CD4-positive, CD25-positive, alpha-beta regulatory T cell (primary cell): ENCODE measurements at places on chromosomes 6 and 20. TPM values are rescaled to one million over a fixed set of nuclear protein-coding genes. Genes with fewer than 3 reads are reported as not detected.

LY6G5B gene
- not detected for polyA plus RNA-seq

DNA sequence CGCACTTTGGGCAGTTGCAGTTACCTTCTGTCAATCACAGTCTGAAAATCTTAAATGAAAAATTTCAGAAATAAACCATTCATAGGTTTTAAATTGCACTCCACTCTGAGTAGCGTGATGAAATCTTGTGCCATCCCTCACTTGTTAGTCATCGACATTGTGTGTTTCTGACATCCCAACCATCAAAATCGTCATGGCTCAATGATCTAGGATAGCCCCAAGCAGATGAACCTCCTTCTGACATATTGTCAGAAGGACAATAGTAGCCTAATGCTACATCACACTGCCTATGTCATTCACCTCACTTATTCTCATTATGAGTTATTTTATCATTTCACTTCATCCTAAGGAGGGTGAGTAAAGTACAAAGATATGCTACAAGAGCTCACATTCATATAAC is 284.8 kb downstream of the PTPRK start:
- H3K27ac ChIP-seq = no peak overlapping the region
- H3K36me3 ChIP-seq = no peaks in the 10 kb centered on the region
- H3K4me1 ChIP-seq = no peaks in the 10 kb centered on the region
- no peak for DNase-seq
- H3K4me3 ChIP-seq = no peak overlapping the region

- no peak overlapping the region for H3K4me3 ChIP-seq
- no peak overlapping the region for H3K27ac ChIP-seq
- no peaks in the 10 kb centered on the region for H3K4me1 ChIP-seq
- no peaks in the 10 kb centered on the region for H3K36me3 ChIP-seq
These were observed 83.5 kb upstream of the SULF2 start for GRCh38 chr20:47868744-47869143.

DNA sequence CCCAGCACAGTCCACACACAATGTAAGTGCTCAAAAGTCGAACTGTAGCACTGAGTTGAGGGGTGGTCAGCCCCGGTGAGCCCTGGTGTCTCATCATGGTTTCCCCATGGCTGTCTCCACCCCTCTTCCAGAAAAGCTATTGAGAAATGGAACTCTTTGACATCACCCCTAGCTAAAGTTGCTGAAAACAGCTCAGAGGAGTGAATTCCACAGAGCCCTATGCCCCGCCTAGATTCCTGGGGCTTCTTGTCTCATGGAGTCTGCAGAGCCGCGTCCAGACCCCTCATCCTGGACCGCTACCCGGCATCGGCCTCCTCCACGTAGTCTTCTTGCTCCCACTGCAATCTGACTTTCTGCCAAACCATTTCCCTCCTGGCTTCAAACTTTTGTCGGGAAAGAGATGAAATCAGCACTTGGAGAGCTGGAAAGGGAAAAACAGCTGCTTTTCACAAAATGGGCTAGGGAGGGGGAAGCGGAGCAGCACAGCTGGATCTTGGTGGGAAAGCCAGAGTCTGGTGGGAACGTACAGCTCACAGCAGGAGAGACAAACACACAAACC is 132.2 kb downstream of the SNX5 start:
- no peaks in the 10 kb centered on the region for H3K36me3 ChIP-seq
- no peak for DNase-seq
- H3K4me3 ChIP-seq = no peak overlapping the region
- H3K27me3 ChIP-seq = peaks cover 2% of the 10 kb centered on the region
- H3K27ac ChIP-seq = no peak overlapping the region

DNA sequence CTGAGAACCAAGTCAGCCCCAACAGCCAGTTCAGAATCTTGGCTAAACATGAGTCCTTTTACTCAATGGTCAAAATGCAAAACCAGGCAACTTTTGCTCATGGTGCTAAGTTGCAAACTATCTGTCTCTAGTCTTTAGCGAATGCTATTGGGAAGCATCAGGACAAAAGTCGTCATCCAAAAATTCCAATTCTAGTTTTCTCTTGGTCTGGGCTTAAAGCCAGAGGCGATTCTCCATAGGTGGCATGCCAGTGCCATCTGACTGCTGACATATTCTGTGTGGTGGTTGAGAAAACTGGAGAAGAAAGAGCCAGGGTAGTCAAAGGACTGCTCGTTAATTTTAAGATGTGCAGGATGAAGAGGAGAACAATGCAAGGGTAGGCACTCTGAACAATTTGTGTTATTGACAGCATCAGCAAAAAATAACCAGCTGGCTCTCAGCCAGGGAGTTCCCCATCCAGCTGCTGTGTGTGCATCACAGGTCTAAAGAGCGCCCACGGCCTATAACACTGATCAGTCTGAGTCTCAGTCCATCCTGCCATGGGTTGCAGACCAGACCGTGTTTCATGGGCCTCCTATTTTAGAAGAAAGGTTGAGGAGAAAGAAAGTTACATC is 313.6 kb downstream of the ALDH8A1 start:
- peaks cover 8% of the 10 kb centered on the region for H3K4me1 ChIP-seq
- H3K27me3 ChIP-seq = no peaks in the 10 kb centered on the region
- H3K27ac ChIP-seq = no peak overlapping the region
- DNase-seq = peak; percentile 30
- H3K4me3 ChIP-seq = no peak overlapping the region

- H3K27me3 ChIP-seq = no peaks in the 10 kb centered on the region
- no peaks in the 10 kb centered on the region for H3K4me1 ChIP-seq
These were observed 243.7 kb upstream of the CHD6 start for GRCh38 chr20:41861772-41862422.

GRCh38 chr6:14286144-14286543 is 168.6 kb downstream of the CD83 start:
- DNase-seq = no peak
- H3K36me3 ChIP-seq = no peaks in the 10 kb centered on the region
- H3K4me1 ChIP-seq = no peaks in the 10 kb centered on the region
- H3K27ac ChIP-seq = no peak overlapping the region

GRCh38 chr6:10962673-10963072 is 75.8 kb downstream of the SYCP2L start:
- H3K36me3 ChIP-seq = no peaks in the 10 kb centered on the region
- no peak for DNase-seq
- no peak overlapping the region for H3K27ac ChIP-seq
- H3K4me3 ChIP-seq = no peak overlapping the region
- H3K27me3 ChIP-seq = peaks cover 3% of the 10 kb centered on the region
- H3K4me1 ChIP-seq = no peaks in the 10 kb centered on the region

TFAP2D gene
- not detected for polyA plus RNA-seq

DNA sequence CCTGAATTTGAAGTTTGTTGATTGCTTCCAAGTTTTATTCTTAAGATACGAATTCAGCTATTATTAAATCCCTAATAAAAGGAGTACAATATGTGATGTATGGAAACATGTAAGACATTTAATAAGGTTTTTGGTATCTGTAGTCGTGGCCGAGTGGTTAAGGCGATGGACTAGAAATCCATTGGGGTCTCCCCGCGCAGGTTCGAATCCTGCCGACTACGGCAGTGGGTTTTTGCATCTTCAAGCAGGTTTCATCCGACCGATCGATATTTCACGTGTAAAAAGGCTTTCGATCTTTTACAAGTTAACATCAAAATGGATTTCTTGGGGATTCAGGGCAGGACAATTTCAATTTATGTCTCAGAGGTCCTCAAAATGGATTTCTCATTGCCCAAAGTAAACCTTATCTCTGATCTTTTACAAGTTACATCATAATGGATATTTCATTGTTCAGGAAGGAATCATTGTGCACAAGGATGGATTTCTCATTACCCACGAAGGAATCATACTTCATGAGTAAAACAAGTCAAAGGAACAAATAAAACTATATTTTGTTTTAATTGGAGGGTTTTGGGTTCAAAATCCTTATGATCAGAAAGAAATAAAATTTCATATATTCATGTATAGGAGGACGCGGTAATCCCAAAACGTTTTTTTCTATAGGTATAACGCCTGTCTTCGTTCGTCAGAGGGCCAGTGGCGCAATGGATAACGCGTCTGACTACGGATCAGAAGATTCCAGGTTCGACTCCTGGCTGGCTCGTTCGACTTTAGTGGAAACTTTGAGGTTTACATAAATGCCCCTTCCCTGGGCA is 37.3 kb upstream of the BTN3A2 start:
- DNase-seq = peak; percentile 53
- peaks cover 20% of the 10 kb centered on the region for H3K4me1 ChIP-seq
- H3K36me3 ChIP-seq = no peaks in the 10 kb centered on the region
- peak overlapping the region; percentile 49 for H3K4me3 ChIP-seq

GRCh38 chr6:19713411-19713810 is 123.8 kb upstream of the ID4 start:
- H3K27me3 ChIP-seq = no peaks in the 10 kb centered on the region
- H3K4me1 ChIP-seq = no peaks in the 10 kb centered on the region
- no peak for DNase-seq
- H3K4me3 ChIP-seq = no peak overlapping the region

- no peaks in the 10 kb centered on the region for H3K36me3 ChIP-seq
- no peak within 1 kb of the TSS for H3K27ac ChIP-seq
- no peak within 1 kb of the TSS for H3K4me3 ChIP-seq
- no peaks in the 10 kb centered on the region for H3K4me1 ChIP-seq
- no peak for DNase-seq
These were observed at the start of gene OR12D1 for GRCh38 chr6:29414588-29414987. TSS of gene OR12D1 (plus strand) at chr6:29414928.

GRCh38 chr6:90167514-90168379 is 128.9 kb downstream of the BACH2 start:
- peaks cover 3% of the 10 kb centered on the region for H3K27me3 ChIP-seq
- H3K36me3 ChIP-seq = no peaks in the 10 kb centered on the region
- H3K4me1 ChIP-seq = no peaks in the 10 kb centered on the region
- DNase-seq = no peak

DNA sequence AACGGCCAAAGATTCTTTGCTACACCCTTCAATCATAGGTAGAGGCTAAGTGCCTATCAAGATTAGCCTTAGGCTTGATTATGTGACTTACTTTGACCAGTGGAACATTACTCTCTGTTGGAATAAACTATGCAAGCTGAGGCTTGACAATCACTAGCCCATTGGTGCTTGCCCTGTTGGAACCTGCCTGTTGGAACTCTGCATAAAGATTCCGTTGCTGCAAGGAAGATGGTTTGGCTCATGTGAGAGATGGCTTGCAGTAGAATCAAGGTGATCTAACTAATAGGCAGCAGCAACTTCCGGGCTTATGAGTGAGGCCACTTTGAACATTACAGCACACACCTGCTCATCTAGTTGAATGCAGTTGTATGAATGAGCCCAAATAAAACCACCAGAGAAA is 227.7 kb upstream of the TSHZ2 start:
- peaks cover 3% of the 10 kb centered on the region for H3K27me3 ChIP-seq
- H3K4me1 ChIP-seq = no peaks in the 10 kb centered on the region
- H3K27ac ChIP-seq = no peak overlapping the region
- H3K36me3 ChIP-seq = no peaks in the 10 kb centered on the region
- no peak overlapping the region for H3K4me3 ChIP-seq

DNA sequence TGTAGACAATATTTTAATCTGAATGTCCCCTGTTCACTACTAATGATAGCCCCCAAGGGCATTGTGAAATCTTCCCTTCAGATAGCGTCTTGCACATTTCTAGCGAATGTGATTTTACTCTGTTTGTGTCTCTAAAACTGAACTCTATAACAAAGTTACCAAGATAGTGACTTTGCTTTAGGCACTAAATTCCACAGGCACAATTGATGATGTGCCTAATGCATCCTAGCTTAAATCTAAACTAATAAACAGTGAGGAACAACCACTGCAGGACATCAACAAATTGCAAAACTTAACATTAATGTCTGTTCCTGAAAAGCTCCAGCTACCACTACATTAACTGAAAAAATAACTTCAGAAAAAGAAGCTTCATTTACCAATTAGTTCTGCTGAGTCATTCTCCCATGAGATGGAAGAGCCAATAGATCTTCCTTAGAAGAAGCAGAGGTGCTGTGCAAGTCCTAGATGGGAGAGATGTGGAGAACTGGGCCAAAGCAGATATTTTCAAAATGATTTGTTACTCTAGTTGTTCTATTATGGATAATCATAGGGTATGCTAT is 1065.0 kb downstream of the EPHA7 start:
- H3K4me1 ChIP-seq = no peaks in the 10 kb centered on the region
- H3K4me3 ChIP-seq = no peak overlapping the region
- no peak overlapping the region for H3K27ac ChIP-seq
- no peaks in the 10 kb centered on the region for H3K36me3 ChIP-seq
- no peaks in the 10 kb centered on the region for H3K27me3 ChIP-seq
- DNase-seq = no peak

DNA sequence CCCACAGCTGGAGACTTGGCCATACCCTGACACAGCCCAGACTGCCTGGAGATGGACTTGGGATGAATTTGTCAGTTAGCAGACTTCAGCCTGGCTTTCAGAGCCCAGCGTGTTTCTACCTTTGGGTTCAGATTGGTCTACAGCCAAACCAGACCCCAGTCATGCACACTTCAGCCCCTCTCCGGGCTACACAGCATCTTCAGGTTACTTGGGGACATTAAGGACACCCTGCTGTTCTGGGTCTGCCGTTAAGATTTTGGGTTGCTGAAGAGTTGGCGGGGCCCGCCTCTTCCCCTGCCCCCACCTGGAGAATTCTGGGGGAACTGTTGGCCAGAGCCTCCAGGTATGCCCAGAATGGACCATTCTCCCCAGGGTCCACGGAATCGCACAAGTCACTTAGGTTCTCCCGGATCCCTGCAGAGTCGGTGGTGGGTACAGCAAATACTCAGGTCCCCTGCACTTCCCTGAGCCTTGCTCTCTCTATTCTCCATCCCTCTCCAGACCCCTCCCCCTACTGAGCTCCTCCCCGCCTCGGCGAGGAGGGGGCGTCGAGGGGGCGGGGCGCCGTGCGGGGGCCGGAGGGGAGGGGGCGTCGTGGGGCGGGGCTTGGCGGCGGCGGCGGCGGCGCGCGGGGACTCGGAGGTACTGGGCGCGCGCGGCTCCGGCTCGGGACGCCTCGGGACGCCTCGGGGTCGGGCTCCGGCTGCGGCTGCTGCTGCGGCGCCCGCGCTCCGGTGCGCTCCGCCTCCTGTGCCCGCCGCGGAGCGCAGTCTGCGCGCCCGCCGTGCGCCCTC is at the start of gene PTK7:
Gene PTK7 (plus strand): TSS at position 645 of the 794 bp plus-strand sequence. CDS start 175 bp downstream, outside the sequence.
- H3K4me3 ChIP-seq = no peak within 1 kb of the TSS
- H3K36me3 ChIP-seq = peaks cover 2% of the 10 kb centered on the region
- no peak for DNase-seq
- H3K27me3 ChIP-seq = peaks cover 17% of the 10 kb centered on the region

- no peak overlapping the region for H3K4me3 ChIP-seq
- no peak for DNase-seq
- H3K4me1 ChIP-seq = peaks cover 17% of the 10 kb centered on the region
These were observed 4.6 kb downstream of the FOXQ1 start for GRCh38 chr6:1316489-1316971.

BAG2 gene
- 3.7 TPM for polyA plus RNA-seq

- no peaks in the 10 kb centered on the region for H3K27me3 ChIP-seq
- DNase-seq = no peak
- H3K4me1 ChIP-seq = no peaks in the 10 kb centered on the region
- H3K27ac ChIP-seq = no peak overlapping the region
These were observed 512.7 kb upstream of the JAG1 start for GRCh38 chr20:11186301-11187008.

DNA sequence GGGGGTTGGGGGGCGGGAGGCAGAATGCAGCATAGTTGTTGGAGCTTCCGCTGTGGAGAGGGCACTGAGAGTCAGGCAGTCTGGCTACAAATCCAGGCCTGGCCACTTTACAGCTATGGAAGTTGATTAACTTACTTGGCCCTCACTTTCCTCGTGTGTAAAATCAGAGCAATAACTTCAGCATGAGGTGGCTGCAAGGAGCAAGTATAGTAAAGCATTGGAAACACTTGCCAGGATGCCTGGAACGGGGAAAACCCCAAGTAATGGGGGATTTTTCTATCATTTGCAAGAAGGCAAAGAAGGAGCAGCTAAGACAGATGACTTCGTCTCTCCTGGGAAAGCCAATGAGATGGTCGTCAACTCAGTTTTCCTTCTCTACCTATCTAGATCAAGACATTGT is 35.8 kb downstream of the AGPAT4 start:
- DNase-seq = no peak
- H3K36me3 ChIP-seq = no peaks in the 10 kb centered on the region
- H3K27me3 ChIP-seq = no peaks in the 10 kb centered on the region
- H3K4me1 ChIP-seq = no peaks in the 10 kb centered on the region
- H3K4me3 ChIP-seq = no peak overlapping the region
